ENCODE measurements at places on chromosomes 7 and 10. TPM values are rescaled to one million over a fixed set of nuclear protein-coding genes. Genes with fewer than 3 reads are reported as not detected.

- no peak for DNase-seq
Measured at GRCh38 chr10:110664483-110665420, 20.6 kb downstream of the RBM20 start.

- no peak for DNase-seq
Measured at GRCh38 chr10:31401287-31401686, 82.3 kb downstream of the ZEB1 start.

DNA sequence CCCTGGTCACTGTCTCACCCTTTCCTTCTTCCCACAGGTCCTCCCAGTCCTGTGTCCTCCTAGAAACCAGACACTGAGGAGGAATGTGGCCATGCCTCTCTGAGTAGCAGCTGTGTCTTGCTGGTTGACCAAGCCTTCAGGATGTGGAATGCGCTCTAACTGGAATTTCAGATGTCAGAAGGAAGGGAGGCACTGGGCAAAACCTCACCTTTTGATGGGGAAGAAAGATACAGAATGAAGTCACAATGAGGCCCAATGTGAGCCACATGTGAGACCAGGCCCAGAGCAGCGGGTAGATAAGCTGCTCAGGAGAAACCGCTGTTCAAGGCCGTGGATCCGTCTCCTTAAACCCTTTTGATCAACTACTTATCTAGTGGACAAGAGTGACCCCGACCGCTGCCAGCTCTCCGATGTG is 54.8 kb upstream of the ECHDC3 start:
- no peak for DNase-seq

GRCh38 chr7:112512451-112513210 is 31.8 kb downstream of the LSMEM1 start:
- no peak for DNase-seq

- DNase-seq: peak; percentile 49
Measured at GRCh38 chr7:128164955-128165670, 76.0 kb upstream of the LEP start.

GRCh38 chr7:35792873-35793489 is 7.9 kb upstream of the SEPTIN7 start:
- DNase-seq: no peak

DNA sequence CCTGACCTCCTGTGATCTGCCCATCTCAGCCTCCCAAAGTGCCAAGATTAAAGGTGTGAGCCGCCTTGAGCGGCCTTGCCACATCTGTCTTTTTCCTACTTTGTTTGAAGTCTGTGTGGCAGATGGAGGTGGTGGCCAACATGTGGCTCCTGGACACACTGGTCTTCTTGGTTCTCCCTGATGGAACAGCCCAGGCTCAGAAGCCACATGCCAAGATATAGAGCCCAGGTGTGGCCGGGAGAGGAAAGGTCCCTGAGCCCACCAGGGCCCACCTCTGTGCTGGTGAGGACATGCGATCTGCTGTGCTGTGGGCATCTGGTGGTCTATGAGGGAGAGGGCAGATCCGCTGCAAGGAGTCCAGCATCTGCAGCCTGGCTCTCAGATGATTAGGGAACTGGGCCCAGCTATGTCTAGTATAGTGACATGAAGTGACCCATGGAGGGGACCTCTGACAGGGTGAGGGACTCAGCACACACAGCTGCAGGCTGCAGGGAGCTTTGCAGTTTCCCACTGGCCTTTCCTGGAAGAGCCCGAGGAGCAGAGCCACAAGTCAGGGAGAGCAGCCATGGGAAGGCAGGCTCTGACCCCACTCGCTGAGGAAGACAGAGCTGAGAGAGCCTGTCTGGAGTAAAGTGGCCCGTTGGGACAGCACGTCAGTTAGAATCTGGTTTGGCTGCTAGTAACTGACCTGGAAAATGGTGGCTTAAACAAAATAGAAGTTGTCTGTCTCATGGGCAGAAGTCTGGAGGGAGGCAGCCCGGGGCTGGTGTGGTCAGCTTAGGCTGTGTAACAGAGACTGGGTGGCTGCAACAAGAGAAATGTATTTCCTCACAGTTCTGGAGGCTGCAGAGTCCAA is 25.9 kb downstream of the ADCY1 start:
- DNase-seq: peak; percentile 48

DNA sequence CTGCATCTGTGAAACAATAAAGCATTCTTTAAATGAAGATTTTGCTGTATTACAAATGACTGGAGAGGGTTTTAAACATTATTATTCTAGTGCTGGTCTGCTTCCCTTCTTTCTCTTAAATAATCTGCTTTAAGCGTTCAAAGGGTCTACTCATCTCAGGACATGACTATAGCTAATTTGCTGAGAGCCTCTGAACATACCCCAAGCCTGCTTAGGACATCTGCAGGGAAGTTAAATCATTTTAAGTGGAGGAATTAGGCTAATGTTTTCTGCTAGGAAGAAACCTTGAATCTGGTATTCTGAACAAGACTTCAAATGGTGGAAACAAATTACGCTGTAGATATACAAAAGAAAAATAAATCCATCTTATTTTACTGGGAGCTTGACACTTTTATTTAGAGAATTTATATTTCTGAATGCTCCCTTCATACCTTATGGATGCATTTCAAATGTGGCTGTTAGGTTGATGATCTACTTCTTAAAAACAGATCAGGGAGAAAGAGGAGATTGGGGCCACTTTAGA is 124.4 kb upstream of the ITGB1 start:
- no peak for DNase-seq

DNA sequence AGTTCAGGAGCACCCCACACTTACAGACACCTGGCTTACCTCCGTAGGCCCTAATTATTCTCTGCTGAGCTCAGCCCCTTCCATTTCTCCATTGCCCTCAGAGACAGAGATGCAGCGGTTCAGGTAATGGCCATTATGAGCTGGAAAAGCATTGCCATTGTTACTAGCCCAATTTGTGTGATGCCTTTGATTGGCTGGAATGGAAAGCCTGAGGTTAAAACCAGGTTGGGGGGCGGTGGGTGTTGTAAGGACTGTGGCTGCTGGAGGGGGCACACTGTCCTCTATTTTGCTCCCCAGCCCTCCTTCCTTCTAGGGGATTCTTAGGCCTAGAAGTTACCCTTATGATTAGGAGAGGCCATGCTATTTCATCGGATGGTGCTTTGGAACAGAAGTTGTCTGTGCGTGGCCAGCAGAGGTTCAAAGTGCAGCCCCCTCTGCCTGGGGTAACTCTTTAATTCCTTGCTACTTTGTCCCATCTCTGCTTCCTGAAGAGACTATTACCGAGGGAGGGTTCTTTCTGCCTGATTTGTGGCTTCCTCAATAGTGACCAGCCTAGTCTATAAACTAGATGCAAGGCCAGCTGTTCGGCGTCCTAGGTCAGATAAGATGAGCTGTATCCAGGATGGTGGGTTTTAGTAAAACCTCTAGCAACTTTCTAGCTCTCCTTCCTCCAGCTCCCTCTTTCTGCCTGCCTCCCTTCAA is 14.2 kb upstream of the ACSL5 start:
- peak; percentile 11 for DNase-seq

DNA sequence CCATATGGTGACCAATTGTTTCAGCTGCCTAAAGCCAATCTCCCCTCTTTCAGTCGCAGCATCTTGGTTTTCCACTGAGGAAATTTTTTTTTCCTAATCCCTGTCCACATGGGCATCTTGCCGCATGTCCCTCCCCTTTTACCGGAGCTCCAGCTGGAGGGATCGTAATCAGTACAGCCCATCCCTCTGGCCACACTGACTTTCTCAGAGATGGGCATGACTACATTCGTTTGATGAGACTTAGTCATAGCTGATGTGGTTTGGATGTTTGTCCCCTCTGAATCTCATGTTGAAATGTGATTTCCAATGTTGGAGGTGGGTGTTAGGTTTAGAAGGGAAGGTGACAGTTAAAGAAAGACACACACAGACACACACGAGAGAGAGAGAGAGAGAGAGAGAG is 186.8 kb upstream of the CXCL12 start:
- DNase-seq: no peak

DNA sequence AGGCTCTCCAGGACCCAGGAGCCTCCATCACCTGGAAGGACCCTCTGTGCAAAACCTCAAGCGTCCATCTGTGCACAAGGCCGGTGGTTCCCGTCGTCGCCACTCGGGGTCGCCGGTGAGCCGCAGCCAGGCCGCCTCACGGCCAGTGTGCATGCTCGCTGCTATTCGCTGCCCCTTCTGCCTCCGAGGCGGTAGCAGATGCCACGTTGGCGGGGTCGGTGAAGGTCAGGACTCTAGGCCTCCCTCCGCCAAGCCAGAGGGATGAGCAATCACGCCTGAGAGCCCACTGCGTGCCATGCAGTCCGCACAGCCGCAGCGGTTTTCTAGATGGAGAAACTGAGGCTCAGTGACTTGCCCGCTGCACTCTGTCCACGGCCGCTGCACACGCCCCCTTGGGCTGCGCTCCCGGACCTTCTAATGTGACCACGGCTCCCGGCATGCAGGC is 5.7 kb downstream of the UPK3B start:
- DNase-seq: no peak

GRCh38 chr10:86522510-86522855 is 891 bp upstream of the WAPL start:
- DNase-seq: no peak

GRCh38 chr10:3866332-3866731 is 81.3 kb upstream of the KLF6 start:
- DNase-seq: no peak

- DNase-seq: no peak
Measured at GRCh38 chr7:91007371-91007770, 256.9 kb upstream of the FZD1 start.

DNA sequence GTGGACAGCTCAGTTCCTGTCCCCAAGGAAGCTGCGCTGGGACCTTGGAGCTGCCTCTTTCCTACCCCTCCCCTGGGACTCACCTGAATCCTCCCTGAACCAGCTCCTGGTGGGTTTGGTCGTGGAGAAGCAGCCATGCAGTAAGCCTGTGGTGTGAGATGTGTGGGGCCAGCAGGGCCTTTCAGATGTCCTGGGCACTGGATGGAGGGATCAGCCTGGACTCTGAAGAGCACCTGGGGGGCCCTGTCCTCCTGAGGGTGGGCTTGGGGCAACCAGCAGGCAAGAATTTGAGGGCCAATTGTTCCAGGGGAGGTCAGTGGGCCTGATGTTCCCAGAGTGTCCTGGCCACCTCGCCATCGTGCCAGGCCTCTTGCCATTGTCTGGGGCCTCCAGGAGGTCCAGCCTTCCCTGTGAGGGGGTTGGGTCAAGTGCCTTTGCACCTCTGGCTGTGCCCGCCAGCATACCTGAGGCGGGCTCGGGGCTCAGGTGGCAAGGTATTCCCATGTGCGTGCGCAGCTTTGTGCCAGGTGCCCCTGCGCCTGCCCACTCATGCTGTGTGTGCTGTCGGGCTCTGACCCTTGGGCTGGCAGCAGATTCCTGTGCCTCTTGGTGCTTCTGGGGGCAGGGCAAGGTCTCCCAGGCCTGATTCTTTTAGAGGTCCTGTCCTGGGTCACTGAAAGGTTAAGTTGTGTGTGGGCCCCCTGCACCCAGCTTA is 7.3 kb downstream of the TRIM8 start:
- DNase-seq: no peak

DNA sequence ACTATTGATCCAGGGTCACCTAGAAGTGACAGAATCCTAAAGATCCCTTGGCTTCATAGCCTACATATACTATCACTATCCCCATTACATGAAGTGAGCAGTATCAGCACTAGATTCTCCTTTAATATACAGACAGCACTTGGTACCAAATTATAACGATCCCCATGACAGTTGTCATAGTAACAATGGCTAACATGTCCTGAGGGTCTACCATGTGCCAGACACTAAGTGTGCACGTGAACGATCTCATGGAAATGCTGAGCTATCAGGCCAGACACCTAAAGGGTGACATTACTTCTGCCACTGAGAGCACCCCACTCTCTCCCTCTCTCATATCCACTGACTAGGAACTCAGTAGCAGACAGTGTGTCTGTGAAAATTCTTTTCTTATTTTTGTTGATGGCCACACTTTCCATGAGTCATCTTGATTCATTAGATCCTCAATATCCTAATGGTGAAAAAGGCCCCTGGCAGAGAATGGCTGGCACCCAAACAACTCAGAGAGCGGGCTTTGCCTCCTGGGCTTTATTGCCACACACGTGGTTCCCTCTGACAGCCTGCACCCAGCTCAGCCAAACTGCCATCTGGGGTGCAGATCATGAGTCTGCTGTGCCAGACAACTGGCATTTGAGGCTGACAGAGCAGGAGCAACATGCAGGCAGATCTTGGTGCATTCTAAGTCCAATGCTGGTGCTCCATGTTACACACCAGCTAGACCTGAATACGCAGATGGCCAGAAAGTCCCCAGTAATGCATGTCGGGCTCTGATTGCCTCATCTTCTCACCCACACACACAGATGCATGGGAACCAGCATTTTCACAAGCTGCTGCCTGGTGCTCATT is 176.3 kb downstream of the DGKI start:
- DNase-seq: no peak

DNA sequence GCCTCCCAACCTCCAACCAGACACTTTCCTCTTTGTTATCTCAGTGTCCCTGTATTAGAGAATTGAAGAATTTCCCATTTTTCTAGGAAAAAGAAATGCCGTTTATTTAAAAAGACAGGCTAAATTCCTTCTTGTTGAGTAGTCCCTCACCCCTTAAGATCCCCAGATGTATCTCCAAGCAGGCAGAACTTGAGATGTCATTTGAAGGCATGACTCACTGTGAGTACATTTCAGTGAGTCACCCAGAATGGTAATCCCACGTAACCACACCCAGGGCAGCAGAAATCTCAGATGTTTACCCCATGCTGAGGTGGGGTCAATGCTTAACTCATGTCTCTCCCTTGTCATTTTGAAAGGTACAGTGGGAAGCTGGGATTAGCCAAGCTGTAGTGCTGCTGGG is 4.4 kb downstream of the ZNF655 start:
- no peak for DNase-seq

GRCh38 chr10:47257396-47258120 is 42.4 kb upstream of the GDF10 start:
- DNase-seq: no peak

DNA sequence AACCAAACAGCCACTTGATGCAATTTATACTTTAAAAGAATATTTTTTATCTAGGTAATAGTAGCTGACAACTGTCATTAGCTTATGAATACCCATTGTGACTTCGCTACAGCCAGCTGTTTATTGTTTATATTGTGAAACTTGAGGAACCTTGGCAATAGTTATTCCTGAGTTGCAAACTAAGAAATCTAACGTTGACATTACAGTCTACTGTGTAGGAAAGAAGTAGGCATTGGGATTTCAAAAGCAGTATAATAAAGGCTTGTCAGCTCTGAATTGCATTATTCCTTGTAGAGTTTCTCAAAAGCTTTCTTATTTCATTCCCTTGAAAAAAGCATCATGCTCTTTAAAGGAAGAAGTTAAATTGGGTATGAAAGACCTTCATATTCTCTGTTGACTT is 42.7 kb upstream of the OIT3 start:
- no peak for DNase-seq

GRCh38 chr10:67837541-67838314 is at the start of gene DNAJC12:
Gene DNAJC12 (minus strand): TSS chr10:67838188. CDS start chr10:67838011, 177 bp downstream.
- DNase-seq: no peak

The TUBGCP2 gene
- 35.7 TPM for total RNA-seq

The TMEM213 gene
- not detected for total RNA-seq

The MAT1A gene
- not detected for total RNA-seq

The FBXW4 gene
- total RNA-seq: 75.1 TPM

The ZNF727 gene
- total RNA-seq: 6.4 TPM

The GPR146 gene
- 14.3 TPM for total RNA-seq

The AKR1C8 gene
- not detected for total RNA-seq

The GNAT3 gene
- total RNA-seq: not detected

The LEP gene
- 5.2 TPM for total RNA-seq

The ZC3HAV1L gene
- total RNA-seq: 9.2 TPM

Data from posterior vena cava (tissue), 2 donors.